NCI-H1694 (cell line): ENCODE measurements at places on chromosomes 11 and 22.

GRCh38 chr11:9753021-9753420 is 89.1 kb downstream of the SWAP70 start:
- no peak for DNase-seq

DNA sequence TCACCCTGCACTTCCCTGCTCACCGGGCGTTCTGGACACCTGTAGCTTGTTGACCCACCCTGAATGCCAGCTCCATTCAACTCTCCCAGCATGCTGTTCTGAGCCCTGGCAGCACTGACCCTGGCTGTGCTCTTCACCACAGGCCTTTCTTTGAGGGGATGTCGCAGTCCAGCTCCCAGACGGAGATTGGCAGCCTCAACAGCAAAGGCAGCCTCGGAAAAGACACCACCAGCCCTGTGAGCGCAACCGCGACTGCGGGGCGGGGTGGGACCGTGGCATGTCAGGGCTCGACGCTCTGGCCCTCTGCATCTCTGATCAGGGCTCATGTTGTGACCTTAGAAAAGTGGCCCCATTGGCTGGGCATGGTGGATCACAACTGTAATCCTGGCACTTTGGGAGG is 47.4 kb upstream of the RAB1B start:
- no peak for DNase-seq

- DNase-seq: no peak
Observed at GRCh38 chr11:74680035-74680671, 51.1 kb downstream of the CHRDL2 start.

DNA sequence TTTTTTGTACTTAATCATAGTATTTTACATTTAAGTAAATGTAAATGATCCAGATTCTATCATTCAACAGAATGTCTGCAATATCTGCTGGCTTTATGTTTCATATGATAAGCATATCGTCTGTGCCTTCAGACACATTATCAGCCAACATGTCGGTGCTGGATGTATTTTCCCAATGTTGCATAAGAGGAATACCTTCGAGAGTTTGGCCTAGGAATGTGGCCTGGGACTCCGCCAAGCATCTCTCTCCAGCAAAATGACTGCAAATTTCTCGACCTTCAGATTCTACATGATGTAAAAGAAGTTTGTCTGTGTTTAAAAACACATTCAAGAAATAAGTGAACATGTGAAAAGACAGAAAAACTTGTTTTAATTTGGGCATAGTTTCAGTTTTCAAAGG is 6.9 kb downstream of the BDNF start:
- no peak for DNase-seq

GRCh38 chr22:50733521-50734342 is 4.3 kb upstream of the ACR start:
- DNase-seq: no peak

DNA sequence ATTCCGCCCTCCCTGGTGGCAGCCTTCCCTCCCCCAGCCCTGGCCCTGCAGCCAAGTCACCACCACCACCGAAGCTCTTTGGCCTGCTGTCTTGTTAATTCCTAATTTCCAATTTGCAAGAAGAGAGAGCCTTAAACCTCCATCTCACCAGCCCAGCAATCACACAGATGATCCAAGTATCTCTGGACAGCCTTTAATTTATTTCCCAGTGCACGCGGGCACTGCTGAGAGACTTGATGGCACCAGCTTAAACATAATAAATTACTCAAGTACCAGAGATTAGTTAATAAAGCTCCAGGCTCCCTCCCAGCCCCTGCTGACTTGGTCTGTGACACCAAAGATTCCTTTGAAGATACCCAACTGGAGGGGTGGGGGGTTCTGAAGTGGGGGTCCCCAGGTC is 494.7 kb downstream of the BUD13 start:
- no peak for DNase-seq

DNA sequence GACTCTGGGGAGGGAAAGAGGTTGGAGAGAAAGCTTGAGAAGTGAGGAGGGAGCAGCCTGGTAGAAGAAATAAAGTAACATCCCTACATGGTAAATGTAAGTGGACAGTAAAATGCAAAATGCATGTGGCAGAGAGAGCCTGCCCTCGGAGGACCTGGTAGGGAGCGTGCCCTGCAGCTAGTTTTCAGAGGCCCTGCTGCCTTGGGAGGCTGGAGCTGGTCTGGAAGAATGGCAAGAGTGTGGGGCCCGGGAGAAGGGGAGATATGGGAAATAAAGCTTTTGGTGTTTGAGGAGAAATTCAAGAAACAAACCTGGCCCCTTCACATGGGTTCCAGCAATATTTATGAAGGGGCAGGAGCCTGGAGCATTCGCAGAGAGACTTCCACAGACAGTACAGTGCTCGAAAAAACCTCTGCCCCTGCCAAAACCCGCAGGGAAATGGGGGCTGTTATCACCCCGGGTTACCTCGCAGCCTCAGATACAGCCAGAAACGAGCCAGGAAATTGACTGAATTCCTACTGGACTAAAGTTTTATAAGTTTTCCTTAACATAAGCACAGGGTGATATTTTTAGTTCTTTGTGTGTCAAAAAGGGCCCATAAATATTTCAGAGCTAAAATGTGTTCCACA is 363.0 kb downstream of the TENM4 start:
- no peak for DNase-seq

GRCh38 chr22:46084376-46084775 is 66.0 kb upstream of the PPARA start:
- no peak for DNase-seq

DNA sequence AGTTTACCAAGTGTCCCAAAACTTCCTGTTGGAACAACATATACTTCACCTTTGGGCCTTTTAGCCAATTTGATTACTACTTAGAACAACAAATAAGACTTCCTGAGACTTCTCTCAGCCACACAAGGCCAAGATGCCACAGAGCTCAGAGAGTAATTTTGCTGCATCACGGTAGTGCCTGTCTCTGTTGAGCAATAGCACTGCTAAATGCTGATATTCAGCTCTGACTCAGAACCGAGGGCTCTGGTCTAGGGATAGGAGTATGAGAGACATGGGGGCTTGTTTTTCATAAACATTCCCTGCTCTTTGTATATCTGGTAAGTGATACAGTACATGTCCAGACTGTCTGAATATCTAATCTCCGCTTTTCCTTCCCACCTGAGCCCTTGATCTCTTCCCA is 260.4 kb upstream of the ARHGAP20 start:
- no peak for DNase-seq

GRCh38 chr22:44400763-44401060 is 88.0 kb upstream of the SHISAL1 start:
- no peak for DNase-seq

DNA sequence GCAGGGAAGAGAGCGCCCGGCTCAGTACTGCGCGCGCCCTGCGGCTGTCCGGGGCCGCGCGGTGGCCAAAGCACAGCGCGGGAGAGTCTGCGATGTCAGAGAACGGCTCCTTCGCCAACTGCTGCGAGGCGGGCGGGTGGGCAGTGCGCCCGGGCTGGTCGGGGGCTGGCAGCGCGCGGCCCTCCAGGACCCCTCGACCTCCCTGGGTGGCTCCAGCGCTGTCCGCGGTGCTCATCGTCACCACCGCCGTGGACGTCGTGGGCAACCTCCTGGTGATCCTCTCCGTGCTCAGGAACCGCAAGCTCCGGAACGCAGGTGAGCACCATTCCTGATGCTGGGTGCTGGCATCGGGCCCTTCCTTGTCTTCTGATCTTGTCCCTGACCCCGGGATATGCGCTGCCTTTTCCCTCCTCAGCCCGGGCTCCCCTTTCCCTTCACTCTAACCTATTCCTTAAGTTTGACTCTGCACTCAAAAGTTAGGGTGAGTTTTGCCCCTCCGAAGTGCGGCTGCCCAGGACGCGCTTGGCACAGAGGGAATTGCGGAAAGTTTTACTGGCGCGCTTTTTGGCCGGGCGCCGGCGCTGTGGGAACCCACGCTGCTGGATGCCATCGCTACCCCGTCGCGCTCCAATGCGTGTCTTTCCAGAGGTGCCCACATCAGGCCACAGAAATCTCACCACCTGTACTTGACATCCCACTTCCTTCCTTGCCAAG is at the start of gene MTNR1B:
Gene MTNR1B, plus strand, starts transcription at position 18 of the 714 bp plus-strand sequence. Its CDS starts 75 bp downstream, at position 93.
- no peak for DNase-seq

DNA sequence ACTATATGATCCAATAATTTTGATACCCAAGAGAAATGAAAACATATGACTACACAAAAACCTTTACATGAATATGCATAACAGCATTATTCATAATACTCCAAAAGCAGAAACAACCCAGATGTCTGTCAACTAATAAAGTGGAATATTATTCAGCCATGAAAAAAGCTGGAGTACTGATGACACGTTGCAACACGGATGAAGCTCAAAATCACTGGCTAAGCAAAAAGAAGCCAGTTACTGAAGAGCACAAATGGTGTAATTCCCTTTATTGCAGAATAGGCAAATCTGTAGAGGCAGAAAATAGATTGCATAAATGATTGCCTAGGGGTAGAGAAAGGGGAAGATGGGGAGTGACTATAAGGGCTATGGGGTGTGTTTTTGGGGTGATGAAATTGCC is 117.6 kb upstream of the FGF3 start:
- no peak for DNase-seq

GRCh38 chr11:20627026-20627425 is 27.6 kb downstream of the SLC6A5 start:
- no peak for DNase-seq

DNA sequence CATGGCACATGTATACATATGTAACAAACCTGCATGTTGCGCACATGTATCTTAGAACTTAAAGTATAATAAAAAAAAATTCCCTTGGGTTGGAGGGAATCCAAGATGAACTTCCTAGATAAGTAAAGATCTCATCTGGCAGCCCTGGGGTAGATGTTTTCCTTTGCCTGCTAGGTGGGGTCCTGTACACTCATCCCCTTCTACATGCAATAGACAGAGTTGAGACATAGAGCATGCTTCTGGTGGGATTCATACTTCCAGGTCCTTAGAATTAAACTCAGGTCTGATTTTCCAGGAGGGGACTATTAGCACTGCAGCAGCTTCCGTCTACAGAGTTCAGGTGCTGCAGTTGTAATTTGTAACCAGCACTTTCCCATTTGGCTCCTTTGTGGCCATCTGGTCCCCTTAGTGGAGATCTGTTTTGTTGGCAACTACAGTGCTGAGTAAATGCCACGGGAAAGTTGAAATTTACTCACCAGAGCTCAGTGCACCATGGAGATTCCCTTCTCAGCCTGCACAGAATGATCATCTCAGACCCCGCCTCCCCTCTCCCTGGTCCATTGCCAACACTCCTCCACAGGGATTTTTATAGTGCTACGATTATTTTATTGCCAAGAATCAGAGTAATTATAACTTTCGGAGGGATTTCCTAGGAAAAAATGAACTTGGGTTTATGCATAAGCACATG is 220.1 kb upstream of the E2F8 start:
- peak; percentile 78 for DNase-seq

DNA sequence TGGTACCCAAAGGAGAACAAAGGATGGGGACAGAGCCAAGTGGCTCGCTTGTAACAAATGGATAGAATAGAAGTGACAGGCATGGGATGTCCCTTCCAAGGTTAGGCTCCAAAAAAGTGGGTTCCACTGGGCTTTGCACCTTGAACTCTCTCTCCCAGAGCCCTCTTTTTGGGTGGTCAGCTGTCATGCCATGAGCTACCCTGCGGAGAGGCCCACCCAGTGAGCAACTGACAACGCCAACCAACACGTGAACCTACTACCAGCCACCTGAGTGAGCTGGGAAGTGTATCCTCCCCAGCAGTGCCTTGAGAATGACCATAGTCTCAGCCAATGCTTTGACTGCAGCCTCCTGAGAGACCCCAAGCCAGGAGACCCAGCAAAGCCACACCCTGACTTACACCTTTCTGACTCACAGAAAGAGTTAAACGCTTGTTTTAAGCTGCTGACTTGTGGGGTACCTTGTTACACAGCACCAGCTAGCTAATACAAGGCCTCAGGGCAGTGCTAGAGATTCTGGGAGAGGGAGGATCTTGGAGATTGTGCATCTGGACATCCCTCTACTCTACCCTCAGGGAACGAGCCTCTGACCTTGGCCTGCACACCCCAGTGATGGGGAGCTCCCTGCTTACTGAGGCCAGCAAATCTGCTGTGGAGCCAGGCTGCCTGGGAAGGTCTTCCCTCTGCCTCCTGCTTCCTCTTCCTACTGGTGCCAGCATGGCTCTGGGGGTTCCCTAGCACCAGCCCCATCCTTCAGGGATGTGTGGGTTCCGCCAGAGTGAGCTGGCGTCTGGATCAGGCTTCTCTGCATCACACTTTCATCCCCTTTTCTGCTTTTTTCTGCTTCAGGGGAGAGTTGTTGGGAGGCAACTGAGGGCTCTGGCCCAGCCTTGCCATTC is 29.1 kb upstream of the RFPL3 start:
- DNase-seq: no peak

DNA sequence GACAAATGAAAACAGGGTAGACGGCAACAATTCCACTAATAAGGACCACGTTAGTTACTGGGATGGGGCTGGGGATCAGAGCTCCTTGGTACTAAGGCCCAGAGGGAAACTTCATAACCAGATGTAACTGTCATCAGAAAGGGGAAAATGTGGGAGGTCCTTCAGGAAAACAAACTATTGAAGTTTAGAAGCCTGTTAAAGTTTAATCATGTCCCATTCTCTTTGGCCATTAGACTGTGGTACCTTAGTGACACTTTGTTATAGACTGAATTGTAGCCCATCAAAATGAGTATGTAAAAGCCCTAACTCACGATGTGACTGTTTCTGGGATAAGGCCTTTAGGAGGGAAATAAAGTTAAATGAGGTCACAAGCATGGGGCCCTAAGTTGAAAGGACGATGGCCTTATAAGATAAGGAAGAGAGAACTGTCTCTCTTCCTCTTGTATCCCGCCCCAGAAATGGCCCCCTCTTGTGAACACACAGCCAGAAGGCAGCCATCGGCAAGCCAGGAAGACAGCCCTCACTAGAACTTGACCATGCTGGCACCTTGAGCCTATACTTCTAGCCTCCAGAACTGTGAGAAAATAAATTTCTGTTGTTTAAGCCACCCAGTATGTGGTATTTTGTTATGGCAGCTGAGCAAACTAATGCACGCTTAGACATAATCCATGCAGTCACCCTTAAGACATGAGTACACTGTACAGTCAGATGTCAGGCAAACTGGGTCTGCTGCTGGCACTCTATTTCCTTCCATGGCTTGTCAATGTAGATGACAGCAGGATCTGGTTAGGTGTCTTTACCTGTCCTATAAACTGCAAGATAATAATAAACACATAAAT is 26.9 kb upstream of the USP47 start:
- DNase-seq: no peak

GRCh38 chr11:15764326-15764725 is 592.0 kb downstream of the SOX6 start:
- DNase-seq: no peak

DNA sequence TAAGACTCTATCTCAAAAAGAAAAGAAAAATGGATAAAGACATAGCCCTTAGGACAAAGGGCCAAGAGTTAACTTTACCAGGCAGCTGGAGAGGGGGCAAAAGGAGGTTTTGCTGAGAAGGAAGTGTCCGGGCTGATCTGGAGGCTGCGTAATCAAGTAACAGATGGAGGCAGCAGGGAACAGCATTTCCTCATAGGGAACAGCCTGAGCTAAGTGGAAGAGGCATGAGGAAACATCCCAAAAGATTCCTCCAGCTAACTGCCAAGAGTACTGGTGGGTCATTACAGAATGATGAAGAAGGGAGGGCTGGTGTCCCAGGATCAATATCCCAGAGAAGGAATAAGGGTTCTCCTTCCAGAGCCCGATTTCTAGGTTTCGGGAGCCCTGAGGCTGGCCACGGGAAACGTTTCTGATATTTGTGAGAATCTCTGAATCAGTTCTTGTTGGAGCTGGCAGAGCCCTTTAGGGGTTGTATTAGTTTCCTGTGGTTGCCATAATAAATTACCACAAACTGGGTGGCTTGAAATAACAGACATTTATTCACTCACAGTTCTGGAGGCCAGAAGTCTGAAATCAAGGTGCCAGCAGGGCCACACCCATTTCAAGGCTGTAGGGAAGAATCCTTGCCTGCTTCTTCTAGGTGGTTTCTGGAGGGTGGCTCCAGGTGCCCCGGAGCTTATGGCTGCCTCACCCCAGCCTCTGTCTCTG is 21.2 kb downstream of the LIF start:
- no peak for DNase-seq

GRCh38 chr22:21624120-21624879 is 5.5 kb downstream of the YDJC start:
- DNase-seq: peak; percentile 38
